ENCODE measurements at places on chromosomes 5 and 9.

GRCh38 chr5:166566725-166567124, 1724.7 kb upstream of the WWC1 start:
- no peak for DNase-seq

- no peak for DNase-seq
Measured at GRCh38 chr5:11797132-11797531, 107.1 kb downstream of the CTNND2 start.

GRCh38 chr9:88980740-88981203, 10.5 kb upstream of the S1PR3 start:
- no peak for DNase-seq

GRCh38 chr9:90801973-90802322, 329 bp downstream of the SYK start:
- no peak for DNase-seq

GRCh38 chr5:50415912-50416311, 25.2 kb downstream of the EMB start:
- DNase-seq, result peak; percentile 5

DNA sequence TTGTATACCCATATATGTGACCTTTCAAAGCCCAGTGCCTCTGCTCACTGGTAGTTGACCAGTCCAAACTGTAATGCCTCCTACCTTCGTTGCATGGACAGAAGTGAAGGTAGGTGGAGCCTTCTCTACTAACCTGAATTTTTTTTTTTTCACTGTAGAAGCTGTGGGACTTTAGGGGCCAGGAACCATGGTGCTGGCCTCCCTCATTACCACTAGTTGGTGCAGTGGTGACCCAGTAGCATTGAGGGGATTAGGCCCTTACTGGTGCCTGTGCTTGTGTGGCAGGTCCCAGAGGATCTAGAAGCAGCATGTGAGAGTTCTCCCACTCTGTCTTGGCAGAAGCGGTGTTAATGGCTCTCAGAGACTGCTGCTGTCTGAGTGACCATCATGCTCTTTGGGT, 2.3 kb downstream of the RALGPS1 start:
- DNase-seq, result no peak

GRCh38 chr5:55151923-55152842, 7.8 kb upstream of the GPX8 start:
- DNase-seq, result no peak

DNA sequence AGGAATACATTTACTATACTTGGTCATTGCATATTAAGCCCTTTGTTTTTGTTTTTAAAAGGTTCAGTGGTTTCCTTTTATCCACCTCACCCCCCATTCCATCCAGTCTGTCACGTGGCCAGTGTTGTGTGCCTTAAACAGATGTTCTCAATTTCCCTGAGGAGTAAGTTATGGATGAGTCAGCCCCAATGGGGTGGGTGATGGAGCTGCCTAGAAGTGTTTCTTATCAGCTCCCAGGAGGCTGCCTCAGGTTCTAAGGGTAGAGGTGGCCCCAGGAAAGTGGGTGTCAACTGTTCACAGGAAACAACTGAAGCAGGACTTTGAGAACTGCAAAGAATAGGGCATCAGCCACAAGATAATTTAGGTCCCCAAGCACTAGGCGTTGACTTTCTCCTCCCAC, 41.1 kb downstream of the ACTBL2 start:
- DNase-seq, result no peak

- DNase-seq, result no peak
Measured at GRCh38 chr5:38872826-38873225, 27.0 kb downstream of the OSMR start.

DNA sequence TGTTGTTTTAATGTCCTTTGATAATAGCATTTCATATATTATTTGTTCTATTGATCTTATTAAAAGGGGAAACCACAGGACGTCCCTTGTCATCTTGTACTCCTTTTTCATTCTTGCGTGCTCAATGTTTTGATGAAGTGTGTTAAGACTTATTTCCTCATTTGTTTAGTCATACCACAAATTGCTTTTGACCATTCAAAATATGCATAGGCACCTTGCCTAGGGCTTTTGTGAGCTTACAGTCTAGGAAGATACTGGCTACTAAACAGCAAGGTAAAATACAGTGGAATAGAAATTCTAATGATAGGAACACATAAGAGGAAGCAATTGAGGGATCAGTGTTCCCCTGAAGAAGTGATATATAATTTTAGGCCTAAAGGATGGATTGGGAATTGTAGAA, 190.3 kb downstream of the WDR70 start:
- DNase-seq, result no peak

DNA sequence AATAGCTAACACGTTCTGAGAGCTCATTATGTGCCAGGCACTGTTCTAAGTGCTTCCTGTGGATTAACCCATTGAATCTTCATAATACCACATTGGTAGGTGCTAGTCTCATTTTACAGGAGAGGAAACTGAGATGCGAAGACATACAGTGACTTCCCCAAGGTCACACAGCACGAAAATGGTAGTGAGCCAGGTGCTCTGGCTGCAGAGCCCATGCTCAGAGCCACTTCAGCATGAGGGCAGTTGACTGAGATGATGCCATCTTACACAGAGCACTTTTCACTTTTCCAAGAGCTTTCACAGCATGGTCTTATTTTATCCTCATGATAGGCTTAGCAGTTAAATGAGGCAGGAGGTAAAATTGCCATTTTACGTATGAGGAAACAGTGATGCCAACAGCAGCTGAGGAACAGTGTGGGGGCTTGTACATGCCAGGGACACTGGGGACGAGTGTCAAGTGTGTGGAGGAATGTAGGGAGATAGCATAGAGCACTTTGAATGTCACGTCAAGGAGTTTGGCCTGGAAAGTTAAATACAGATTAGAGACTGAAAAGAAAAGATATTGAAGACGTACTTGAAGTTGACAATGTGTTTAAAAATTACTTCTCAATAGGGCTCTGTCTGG, 180.0 kb downstream of the KIF4B start:
- DNase-seq, result no peak

DNA sequence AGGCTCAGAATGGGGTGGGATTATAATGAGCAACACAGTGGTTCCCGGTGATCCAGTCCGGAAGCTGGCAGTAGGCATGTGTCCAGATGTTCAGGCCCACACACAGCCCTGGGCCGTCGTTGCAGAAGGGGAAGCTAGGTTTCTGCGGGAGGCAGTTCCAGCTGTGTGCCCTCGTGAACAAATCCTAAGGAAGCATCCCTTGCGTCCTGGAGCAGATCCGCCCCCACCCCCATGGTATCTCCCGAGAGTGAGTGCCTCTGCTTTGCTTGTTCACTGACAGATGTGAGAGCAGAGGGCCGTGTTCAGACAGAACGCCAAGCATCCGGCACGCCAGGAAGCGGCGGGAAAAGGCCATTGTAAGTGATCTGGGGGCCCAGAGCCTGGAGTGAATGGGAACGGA, 104.8 kb downstream of the PDE6A start:
- DNase-seq, result no peak

DNA sequence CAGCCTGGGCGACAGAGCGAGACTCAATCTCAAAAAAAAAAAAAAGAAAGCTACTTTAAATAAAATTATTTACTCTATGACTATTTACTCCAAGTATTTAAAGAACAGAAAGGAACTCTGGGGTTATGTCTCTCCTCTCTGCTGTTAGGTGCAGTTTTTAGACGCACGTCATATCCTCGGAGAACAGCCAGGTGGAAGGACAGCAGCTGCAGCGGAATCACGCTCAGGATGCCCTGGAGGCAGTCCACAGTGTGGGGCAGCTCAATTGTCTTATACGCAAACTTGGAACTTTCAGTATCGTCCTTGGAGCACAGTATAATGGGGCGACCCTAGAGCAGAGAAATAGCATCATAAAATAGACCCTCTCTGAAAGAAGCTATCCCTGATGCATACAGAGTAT, 10.4 kb upstream of the MAPK9 start:
- DNase-seq, result no peak

- no peak for DNase-seq
Measured at GRCh38 chr5:143174714-143175398, 228.6 kb downstream of the NR3C1 start.

DNA sequence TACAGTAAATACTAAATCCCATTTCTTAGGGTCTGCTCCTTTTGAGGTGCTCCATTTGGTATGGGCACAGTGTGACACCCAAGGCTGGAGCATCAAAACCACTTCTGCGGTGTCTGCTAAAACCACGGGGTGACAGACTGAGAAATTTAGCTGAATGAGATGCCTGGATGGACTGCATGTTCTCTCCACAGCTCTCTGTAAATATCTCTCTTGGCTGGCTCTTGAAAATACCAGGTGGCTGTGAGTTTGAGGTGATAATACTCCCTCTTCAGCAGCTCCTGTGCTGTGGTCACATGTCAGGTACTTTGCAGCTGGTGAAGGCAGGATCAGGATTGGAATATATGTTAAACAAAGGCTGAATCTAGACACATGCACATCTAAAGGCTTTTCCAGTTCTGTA, 93.7 kb upstream of the SIMC1 start:
- no peak for DNase-seq

GRCh38 chr5:81750308-81751008, 439 bp downstream of the SSBP2 start:
- DNase-seq, result peak; percentile 4

- no peak for DNase-seq
Measured at GRCh38 chr9:111360881-111361280, 30.9 kb upstream of the OR2K2 start.

DNA sequence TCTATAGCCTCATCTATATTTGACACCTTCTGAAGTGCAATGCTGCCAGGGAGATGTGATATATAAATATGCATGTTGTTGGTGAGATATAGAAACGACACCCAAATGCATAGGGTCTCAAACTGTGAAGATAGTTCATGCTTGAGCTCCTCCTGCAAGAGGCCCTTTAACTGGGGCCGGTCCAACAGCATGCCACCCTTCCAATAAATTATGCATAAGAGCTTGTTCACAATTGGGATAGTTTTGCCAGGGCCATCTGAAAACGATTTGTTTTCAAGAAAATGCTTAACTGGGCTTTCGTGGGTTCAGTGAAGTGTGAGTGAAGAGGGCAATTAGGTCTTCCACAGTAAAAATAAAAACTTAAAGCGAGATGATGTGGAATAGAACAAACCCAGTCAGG, 424.2 kb upstream of the WWC1 start:
- no peak for DNase-seq

- no peak for DNase-seq
Measured at GRCh38 chr5:137291436-137291835, 207.7 kb downstream of the SPOCK1 start.

DNA sequence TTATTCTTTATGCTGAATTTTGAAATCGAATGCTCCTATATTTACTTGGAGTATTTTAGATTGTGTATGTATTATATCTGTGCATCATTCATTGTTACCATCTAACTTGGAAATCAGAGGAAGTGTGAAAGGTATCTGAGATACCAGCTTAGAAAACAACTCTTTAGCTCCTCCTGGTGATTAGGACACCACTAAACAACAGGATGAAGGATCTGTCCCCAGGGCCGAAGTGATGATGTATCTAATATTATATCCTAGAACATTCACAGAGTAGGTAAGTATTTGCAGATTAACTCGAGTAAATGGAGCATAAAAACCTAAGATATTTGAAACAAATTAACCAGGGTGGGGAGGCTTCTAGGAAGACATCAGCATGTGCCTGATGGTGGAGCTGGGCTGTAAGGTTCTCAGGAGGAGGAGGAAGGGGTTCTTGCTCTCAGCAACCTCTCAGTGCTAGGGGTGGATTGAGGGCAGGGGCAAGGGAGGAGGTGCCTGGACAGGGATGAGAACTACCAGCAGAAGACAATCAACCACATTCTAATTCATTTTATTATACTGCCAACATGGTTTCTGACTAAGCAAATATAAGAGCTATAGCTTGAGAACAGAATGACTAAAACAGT, 2.6 kb upstream of the NFIL3 start:
- no peak for DNase-seq

DNA sequence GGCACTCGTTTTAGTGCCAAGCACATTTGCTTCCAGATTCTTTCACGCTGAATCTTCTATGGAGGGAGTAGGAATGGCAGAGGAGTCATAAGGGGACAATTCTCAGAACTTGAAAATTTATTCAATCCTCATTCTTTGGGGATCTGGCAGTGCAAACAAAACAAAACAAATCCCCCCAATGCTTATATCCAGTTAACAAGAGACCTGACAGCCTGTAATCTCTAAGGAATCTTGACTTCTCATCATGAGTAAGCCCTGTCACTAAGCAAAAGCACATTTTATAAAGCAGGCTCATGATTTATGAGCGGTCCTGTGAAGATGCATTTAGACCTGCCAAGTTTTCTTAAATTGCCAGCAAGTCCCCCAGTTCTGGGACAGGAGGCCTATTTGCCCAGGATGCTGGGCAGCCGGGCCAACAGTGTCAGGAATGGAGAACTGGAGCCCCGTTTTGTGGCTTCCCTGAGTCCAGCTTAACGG, 513.9 kb downstream of the CTNND2 start:
- DNase-seq, result no peak

DNA sequence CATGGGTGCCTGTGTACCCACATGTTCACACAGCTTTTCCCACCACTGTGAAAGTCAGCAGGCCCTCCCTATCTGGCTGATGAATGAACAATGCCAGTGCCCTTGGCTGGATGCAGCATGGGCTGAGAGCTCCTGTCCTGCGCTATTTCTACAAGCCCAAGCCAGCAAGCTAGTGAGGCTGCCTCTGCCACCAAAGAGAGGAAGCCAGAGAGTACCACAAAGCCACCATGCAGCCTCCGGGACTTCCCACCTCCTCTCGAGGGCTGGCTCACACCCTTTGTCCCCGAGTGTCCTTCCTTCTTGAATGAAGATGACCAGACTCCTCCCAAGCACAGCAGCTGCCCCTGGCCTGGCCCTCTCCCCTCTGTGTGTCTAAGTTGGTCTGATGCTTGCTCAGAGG, 76.5 kb downstream of the SH3PXD2B start:
- DNase-seq, result no peak

- no peak for DNase-seq
Measured at GRCh38 chr5:76345582-76345981, 57.5 kb upstream of the IQGAP2 start.

DNA sequence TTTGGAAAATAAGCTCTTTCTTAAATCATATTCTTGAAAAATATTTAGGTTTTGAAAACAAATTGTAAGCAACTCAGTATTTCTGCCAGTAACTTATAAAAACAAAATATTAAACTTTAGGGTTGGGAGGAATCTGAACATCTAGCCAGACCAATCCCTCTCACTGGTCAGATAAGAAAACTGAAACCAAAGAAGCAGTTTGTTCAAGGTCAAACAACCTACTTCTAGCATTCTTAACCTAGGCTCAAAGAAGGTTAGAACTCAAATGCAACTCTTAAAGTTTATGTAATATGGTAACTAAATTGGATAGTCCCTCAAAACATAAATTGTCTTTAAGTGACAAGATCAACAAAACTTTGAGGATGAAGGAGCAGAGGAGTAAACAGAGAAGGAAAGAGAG, 374.9 kb upstream of the TNC start:
- no peak for DNase-seq

- DNase-seq, result no peak
Measured at GRCh38 chr5:142777850-142778249, 7.7 kb downstream of the ARHGAP26 start.

GRCh38 chr5:92222449-92222848, 839.3 kb upstream of the ARRDC3 start:
- no peak for DNase-seq

- DNase-seq, result no peak
Measured at GRCh38 chr5:91255396-91256141, 127.5 kb downstream of the ARRDC3 start.

Data from activated CD4-positive, alpha-beta T cell treated with anti-CD3 and anti-CD28 coated beads for 4 hours (primary cell).